ENCODE measurements at places on chromosomes 2 and 18. TPM values are rescaled to one million over a fixed set of nuclear protein-coding genes. Genes with fewer than 3 reads are reported as not detected.

GRCh38 chr2:226981791-226982326 is 146.0 kb downstream of the RHBDD1 start:
- DNase-seq, result no peak

The C2orf81 gene
- total RNA-seq, result 1.7 TPM

GRCh38 chr18:50044402-50044801 is 150.5 kb downstream of the MYO5B start:
- DNase-seq, result no peak

- no peak for DNase-seq
Measured at GRCh38 chr18:33584548-33585430, 6.8 kb downstream of the ASXL3 start.

Data from thoracic aorta (tissue), 2 donors.